Stimulated activated naive CD8-positive, alpha-beta T cell treated with anti-CD3 and anti-CD28 coated beads, Interleukin-15, Interleukin-2, amounts not matched to agents 100 U/mL and 50 U/mL, for 24 hours (primary cell): ENCODE measurements at places on chromosomes 16 and 17.

GRCh38 chr17:63294776-63295175 lies 151.3 kb downstream of the CYB561 start:
- DNase-seq, result no peak

DNA sequence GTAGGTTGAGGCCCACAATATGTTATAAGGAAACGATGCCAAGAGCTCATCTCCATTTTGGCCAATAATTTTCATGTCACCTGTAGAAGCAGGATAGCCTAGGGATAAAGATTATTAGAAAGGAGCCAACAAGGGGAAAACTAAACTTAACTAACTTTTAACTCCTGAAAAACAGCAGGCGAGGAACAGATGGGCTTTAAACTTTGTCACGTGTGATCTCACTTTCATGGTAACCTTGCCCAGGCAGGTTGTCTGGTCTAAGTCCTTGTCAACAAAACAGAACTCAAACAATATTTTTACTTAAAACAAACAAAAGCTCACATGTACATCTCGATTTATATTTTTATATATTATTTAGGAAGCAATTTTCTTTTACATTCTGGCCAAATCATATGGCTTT lies 1672.0 kb downstream of the TP53TG3F start:
- no peak for DNase-seq

GRCh38 chr17:48611681-48612455 lies 1.1 kb upstream of the HOXB7 start:
- peak; percentile 31 for DNase-seq

DNA sequence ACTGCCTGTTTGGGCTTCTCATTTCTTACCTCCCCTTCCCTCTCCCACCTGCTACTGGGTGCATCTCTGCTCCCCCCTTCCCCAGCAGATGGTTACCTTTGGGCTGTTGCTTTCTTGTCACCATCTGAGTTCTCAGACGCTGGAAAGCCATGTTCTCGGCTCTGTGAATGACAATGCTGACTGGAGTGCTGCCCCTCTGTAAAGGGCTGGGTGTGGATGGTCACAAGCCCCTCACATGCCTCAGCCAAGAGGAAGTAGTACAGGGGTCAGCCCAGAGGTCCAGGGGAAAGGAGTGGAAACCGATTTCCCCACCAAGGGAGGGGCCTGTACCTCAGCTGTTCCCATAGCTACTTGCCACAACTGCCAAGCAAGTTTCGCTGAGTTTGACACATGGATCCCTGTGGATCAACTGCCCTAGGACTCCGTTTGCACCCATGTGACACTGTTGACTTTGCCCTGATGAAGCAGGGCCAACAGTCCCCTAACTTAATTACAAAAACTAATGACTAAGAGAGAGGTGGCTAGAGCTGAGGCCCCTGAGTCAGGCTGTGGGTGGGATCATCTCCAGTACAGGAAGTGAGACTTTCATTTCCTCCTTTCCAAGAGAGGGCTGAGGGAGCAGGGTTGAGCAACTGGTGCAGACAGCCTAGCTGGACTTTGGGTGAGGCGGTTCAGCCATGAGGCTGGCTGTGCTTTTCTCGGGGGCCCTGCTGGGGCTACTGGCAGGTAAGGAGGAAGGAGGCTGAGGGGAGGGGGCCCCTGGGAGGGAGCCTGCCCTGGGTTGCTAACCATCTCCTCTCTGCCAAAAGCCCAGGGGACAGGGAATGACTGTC lies at the start of gene CD68:
TSS of gene CD68 (plus strand) at position 638 of the 833 bp plus-strand sequence. CDS start at position 678, 40 bp downstream.
- peak; percentile 80 for DNase-seq

- no peak for DNase-seq
Observed at GRCh38 chr17:48809182-48809581, 7.8 kb downstream of the TTLL6 start.

DNA sequence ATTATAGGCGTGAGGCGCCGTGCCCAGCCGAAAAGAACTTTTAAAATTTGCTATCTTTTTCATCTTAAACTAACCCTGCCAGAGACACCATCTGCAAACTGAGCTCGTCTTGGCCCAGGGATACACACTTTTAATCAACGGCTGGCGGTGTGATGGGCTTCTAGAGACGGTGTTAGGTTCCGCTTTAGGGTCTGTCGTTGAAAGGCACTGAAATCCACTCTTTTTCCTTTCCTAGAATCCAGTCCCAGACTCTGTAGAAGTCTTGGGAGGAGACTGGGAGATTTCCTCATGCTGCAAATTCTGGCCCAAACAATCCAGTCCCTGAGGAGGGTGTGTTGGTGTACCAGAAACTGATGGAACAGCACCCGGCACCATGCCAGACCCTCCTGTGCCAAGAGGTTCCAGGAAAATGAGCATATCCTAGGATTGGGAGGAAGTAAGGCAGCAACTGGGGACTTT lies 52.0 kb upstream of the TEX2 start:
- no peak for DNase-seq

DNA sequence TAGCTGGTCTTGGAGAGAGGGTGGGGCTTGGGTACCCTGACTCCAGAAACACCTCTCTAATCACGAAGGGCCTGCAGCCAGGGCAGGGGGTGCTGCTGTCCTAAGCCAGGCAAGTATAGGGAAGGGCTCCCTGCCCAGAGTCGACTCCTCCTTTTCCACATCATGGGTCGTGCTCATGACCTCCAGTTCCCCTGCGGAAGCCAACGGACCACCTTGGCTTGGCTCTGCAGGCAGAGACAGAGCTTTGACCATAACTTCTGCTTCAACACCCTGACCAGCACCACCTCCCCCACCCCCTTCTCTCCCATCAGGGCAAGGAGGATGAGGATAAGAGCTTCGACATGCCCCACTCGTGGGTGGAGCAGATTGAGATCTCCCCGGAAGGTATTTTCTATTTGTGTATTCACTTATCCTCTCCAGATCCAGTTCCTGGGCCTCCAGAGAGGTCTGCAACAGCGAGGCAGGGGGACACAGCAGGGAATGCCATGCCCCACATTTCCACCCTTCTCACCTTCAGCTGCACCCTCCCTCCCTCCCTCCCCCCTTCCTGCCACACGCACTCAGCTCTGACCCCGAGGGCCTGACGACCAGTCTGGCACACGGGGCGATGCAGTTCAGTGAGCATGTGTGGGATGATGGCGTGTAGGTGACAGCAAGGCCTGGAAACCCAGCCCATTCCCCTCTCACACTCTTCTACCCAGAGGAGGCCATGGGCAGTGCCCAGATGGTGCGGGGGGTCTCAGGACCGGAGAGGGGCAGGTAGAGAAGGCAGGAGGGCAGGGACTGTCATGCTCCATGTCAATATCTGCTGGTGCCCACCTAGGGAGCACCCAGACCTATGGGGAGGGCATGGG lies 14.0 kb upstream of the KATNB1 start:
- no peak for DNase-seq

DNA sequence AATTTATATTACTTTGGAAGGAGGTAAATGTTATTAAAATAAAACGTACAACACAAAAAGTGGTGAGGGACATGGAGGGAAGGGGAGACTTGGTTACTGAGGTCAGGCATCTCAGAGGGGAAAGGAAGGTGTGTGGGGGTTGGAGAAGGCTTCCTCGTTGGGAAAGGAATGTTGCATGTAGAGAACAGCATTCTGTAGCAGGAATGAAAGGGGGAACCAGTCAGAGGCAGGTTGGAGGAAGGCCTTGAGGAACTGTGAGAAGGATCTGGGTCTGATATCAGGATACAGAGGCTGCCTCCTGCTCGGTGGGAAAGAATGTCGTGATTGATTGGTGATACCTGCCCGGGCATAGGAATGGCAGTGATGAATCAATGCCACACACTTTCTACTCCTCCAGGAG lies 103.3 kb upstream of the ZFHX3 start:
- no peak for DNase-seq

- DNase-seq, result no peak
Observed at GRCh38 chr16:10608687-10609401, 28.4 kb upstream of the EMP2 start.

DNA sequence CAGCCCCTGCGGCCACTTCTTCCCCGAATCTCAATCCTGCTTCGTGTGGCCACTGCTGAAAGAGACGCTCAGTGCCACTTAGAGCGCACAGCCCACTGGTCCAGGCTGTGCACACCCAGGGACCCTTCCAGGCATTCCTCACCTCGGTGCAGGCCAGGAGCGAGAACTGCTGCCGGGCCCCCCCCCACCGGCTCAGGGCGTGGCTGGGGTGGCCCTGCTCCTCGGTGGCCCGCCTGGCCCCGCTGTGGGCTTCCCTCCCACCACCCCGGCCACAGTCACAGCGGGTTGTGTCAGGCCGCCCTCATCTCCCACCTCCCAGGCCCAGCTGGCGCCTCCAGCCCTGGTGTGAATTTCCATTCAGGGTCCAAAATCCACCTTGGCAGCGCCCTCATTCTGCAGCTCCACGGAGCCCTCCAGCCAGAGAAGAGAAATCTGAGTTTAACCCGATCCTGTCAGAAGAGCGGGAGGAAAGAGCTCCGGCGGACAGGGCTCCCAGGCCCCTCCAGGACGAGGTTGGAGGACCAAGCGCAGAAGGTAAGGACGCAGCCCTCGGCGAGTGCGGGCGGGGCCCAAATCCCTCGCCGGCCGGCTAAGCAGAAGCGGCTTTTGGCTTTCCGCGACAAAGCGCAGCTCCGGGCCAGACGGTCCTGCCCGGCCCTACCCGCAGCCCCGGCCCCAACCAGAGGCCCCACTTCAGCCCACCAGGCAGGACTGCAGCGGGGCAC lies 12.0 kb downstream of the TBC1D16 start:
- no peak for DNase-seq

- DNase-seq, result no peak
Observed at GRCh38 chr17:77203436-77203835, 62.7 kb downstream of the SEC14L1 start.

DNA sequence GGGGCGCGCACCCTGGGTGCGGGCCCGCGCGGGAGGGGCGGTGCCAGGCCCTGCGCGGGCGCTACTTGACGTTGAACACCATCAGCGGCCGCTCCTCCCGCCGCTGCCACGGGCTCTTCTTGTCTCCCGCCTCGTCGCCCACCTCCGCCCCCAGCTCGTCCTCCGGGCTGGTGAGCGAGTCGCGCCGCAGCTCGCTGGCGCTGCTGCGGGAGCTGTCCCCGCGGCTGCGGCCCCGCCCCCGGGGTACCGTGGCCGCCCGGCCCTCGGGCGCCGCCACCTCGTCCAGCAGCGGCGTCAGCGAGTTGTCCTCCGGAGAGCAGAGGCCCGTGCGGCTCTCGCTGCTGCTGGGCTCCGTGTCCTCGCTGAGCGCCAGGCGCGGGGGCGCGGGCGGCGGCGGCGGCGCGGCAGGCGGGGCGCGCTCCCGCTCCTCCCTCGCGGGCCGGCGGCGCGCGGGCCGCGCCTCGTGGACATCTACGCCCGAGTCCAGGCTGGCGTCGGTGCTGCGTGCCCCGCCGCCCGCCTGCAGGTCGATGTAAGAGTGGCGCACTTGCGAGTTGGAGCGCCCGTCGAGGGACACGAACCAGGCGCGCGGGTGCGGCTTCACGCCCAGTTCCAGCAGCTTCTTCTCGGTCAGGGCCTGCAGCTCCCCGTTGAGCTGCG lies 8.7 kb downstream of the GRN start:
- DNase-seq, result peak; percentile 20

DNA sequence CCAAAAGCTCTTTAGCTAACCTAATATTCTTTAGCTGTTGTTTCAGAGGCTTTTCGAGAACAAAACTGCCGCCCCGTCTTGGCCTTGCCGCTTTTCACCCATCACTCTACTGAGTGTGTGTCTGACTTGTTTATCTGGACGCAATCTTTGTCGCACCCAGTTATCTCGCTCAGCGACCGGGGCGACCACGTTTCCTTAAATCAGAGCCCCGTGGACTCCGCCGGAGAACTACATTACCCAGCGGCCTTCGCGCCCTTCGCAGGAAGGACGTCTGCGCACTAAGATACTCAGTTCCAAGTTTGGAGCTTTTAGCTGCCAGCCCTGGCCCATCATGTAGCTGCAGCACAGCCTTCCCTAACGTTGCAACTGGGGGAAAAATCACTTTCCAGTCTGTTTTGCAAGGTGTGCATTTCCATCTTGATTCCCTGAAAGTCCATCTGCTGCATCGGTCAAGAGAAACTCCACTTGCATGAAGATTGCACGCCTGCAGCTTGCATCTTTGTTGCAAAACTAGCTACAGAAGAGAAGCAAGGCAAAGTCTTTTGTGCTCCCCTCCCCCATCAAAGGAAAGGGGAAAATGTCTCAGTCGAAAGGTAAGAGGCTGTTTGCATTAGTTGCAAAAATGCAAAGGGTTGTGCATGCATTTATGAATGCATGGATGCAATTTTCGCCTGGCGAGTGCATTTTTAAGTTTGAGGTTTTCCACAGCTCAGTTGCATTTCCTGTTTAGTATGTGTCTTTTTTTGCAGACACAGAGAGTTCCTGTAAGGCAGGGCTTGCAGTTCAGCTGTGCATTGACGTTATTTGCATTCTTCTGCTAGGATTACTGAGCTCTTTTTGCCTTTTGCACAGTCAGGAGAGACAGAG lies at the start of gene MAP2K6:
TSS of gene MAP2K6 (plus strand) at position 290 of the 867 bp plus-strand sequence. CDS start at position 578, 288 bp downstream.
- peak; percentile 83 for DNase-seq

DNA sequence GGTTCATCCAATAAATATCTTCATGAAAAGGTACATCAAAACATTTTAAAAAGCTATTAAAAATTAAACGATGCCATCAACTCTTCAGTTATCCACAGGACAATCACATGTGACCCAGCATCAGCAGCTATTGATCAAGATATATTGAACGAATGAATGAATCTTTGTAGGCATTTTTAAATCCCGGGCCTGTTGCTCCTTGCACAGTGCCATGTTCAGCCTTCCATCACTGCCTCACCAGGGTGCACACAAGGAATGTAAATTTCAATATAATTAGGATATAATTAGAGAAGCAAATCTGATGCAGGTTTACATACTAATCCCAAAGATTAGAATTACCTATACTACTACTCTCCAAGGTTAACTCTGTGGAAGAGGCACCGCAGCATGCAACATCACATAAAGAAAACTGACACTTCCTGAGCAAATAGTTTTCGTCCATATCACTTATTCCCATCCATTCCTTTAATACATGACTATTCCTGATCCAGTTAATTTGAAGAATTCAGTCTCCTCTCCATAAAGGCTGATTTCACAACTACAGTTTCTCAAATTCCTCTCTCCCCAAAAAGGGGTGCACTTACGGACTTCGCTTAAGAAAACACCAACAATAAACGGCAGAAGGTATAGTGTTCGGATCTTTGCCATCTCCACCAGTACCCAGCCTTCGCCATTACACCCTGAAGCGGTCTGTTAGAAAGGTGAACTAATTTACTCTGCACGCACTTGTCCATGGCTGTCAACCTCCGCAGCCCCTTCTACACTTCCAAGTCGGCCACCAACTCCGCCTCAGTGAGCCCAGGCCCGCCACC lies 938 bp downstream of the NCOR1 start:
- no peak for DNase-seq
